ENCODE measurements at places on chromosomes 12 and 14.

GRCh38 chr14:80638620-80639515, 302.7 kb downstream of the CEP128 start:
- no peak for DNase-seq

- no peak for DNase-seq
Measured at GRCh38 chr14:22399776-22400175, 189.2 kb downstream of the DAD1 start.

- no peak for DNase-seq
Measured at GRCh38 chr12:132163041-132163910, 19.0 kb downstream of the NOC4L start.

- no peak for DNase-seq
Measured at GRCh38 chr12:34016361-34016760, 5.9 kb upstream of the ALG10 start.

- DNase-seq = no peak
Measured at GRCh38 chr12:123859035-123859434, 96.9 kb downstream of the DNAH10 start.

- DNase-seq = no peak
Measured at GRCh38 chr12:104499668-104500332, 43.1 kb downstream of the CHST11 start.

- DNase-seq = no peak
Measured at GRCh38 chr12:4745249-4745648, 25.0 kb downstream of the GALNT8 start.

DNA sequence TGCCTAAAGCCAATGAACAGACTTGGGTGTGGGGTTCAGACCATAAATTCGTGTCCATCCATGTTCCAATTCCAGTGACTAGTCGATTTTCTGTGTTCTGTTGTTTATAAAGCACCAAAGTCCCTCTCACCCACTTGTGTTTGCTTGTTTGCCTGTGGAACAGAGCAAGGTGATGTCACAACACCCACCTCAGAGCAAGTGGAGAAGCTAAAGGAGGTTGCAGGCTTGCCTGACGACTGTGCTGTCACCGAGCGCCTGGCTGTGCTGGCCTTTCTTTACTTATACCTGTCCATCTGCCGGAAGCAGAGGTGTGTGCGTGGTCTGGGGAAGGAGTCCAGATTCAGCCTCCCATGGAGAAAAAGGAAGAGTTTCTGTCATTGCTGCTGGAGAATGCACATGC, 6.0 kb downstream of the MVK start:
- no peak for DNase-seq

- no peak for DNase-seq
Measured at GRCh38 chr14:93824518-93825234, 36.4 kb upstream of the PRIMA1 start.

DNA sequence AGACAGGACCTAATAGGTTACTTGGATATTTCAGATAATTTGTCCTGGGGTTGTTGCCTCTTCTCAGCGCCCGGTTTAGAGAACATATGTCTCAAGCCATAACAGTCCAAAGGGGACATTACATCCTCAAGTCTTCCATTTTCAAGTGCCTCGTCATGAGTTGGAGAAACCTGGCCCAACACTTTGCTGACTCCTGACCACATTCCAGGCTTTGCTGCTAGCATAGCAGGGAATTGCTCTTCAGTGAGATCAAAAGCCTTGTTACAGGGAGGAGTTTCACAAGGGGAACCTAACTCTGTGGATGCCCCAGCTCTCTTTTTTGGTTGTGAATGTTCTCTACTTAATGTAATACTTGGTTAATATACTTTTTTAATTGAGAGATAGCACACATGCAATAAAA, 8.2 kb upstream of the MMP19 start:
- DNase-seq = no peak

GRCh38 chr12:93684716-93685115, 7.5 kb downstream of the CRADD start:
- DNase-seq = no peak

DNA sequence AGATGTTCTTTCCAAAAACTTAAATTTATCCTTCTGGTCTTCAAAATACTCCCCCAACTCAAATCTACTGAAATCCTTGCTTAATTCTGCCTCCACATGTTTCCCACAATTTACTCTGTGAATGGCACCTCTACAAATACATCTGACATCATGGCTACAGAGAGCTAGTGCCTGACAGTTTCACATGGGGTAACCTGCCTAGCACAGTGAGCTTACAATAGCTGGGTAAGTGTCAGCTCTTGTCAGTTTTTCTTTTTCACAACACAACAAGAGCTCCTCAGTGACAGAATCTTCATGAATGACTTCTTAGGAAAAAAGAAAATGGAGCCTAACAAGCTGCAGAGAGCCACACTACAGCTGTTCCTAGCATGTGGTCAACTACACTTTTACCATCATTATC, 54.4 kb downstream of the NIN start:
- no peak for DNase-seq

GRCh38 chr12:92466391-92467305, 236.1 kb upstream of the PLEKHG7 start:
- no peak for DNase-seq

- DNase-seq = no peak
Measured at GRCh38 chr12:109650808-109651207, 62.8 kb upstream of the FAM222A start.

DNA sequence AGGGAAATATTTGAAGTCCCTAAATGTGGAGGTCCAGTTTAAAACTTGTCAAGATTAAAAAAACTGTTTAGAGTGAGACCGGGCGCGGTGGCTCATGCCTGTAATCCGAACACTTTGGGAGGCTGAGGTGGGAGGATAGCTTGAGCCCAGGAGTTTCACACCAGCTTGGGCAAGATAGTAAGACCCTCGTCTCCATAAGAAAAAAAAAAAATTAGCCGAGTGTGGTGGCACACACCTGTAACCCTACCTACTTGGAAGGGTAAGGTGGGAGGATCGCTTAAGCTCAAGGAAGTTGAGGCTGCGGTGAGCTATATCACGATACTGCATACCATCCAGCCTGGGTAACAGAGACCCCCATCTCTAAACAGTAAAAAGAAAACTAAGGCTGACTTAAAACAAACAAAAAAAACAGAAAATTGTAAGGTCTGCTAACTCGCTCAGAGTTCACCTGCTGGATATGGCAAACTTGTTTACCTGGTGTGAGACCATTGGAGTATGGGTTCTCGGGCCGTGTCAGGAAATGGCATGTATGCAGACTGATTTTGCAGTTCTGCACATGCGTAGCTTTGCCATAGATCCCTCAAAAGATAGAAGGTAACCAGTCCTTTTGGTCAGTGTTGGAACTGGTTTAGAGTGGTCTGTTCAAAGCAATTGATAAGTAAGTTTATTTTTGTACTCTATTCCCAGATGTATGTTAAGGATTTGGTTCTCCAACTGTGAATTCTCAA, 2.1 kb downstream of the RNF10 start:
- DNase-seq = no peak

DNA sequence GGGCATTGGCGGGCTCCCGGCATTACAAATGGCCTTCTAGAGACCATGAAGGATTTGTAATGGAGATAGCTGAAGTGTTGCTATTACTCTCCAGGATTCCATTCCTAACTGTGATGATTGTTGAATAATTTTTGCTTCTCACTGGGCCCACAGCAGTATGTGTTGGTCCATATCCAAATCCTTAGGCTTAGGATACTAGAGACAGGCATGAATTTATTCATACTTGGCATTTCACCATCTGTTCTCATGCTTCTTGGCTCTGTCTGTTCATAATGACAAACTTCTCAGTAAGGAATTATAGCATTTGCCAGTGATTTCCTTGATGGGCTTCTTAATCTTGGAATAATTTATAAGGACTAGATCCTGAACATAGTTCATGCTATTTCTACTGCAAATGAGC, 832.9 kb downstream of the C12orf50 start:
- no peak for DNase-seq

- DNase-seq = no peak
Measured at GRCh38 chr14:23301969-23302289, 730 bp downstream of the PPP1R3E start.

DNA sequence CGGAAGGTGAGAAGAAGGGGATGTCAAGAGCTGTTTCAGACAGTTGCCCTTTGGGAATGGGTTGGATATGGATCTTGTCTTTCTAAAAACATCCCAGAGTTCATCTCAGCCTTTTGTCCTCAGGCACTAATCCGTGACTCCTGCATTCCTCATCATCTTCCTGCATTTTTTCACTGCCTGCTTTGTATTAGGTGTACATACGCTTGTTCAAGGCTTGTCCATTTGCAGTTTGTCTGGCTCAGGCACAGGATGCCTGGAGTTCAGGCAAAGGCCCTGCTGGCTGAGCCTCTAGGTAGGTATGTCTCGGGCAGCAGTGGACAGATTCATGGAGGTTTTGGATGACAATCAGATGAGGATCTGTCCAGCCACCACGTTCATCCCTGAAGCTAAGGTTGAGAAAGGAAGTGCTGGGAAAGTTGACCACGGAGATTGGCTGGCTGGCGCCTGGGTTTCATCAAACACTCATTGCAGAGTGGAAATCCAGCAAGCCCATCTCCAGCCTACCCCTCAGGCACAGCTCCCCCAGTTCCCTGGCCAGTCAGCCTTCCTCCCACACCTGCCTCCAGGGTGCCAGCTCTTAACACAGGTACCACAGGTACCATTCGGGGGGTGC, 12.4 kb upstream of the TMEM106C start:
- DNase-seq = no peak

DNA sequence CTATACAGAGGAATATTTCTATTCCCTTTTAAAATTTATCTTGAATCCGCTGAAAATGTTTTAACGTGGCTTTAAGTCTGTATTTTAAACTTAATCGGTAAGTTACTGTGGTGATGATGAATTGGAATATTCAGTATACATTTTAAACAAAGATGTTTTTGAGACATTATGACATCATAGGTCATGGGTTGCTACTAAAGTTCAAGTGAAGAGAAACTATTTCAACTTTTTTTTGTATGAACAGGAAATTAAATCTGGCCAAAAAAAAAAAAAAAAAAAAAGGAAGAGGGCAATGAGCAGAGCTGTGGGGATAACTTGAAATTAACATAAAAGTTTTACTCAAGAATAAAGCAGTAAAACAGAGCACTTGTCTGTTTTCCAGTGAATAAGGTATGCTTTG, 109.0 kb downstream of the PLEKHA5 start:
- no peak for DNase-seq

- no peak for DNase-seq
Measured at GRCh38 chr12:14157088-14157747, 175.8 kb upstream of the GRIN2B start.

DNA sequence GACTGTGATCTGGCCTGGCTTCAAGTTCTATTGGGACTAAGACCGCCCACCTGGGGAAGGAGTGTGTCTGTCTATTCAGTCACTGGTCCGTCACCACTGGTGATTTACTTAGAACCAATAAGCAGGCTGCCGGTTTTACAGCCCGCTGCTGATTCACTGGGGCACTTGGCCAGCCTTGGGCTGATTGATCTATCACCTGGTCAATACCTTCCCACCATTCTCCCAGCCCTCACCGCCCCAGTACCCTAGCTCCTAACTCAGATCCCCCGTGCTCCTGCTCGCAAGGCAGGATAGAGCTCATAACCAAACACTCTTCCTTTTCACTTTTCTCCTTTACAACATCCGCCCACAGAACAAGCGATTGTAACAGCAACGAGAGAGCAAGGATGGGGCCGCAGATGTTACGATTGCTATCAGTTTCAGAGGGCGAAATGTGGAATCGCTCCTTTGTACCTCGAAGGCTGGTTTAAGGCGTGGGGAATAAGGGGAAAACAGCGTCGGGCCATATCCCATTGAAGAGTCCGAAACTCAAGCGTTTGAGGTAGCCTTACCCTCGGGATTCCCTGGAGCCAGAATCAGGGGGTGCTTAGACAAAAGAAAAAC, 672 bp downstream of the RDH11 start:
- DNase-seq = peak; percentile 61

DNA sequence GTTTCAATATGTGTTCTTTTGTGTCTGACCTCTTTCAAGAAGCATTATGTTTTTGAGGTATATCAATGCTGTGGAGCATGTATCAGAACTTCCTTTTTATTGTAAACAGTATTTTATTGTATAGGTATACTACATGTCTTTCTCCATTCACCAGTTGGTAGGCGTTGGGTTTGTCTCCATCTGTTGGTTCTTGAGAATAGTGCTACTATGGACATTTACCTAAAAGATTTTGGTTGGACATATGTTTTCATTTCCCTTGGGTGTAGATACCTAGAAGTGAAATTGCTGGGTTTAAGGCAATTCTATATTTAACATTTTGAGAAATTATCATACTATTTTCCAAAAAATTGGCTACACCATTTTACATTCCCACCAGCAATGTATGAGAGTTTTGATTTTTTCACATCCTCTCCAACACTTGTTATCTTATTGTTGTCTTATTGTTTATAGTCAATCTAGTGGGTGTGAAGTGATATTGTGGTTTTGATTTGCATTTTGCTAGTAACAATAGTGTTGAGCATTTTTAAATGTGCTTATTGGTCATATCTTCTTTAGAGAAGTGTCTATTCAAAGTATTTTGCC, 409.2 kb downstream of the IPO8 start:
- DNase-seq = no peak

- no peak for DNase-seq
Measured at GRCh38 chr14:74019408-74020137, 424 bp downstream of the BBOF1 start.

DNA sequence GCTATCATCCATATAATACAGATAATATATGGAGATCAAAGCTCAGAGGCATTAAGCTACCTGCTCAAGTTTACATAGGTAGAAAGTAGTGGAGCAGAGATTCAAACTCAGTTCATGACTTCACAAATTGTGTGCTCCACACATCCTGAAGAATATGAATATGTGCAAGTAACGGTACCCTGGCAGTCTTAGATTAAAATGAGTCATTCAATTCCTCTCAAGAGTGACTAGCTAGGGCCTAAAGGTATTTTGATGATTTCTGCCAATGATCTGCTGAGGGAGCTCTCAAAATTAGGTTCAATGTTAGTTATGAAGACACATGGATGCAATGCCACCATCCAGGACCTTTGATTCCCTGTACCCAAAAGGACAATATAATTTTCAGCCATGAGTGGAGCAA, 58.9 kb downstream of the GRIP1 start:
- DNase-seq = no peak
